ENCODE measurements at places on chromosomes 4 and X. TPM values are rescaled to one million over a fixed set of nuclear protein-coding genes. Genes with fewer than 3 reads are reported as not detected.

GAGE13 gene
- total RNA-seq, result not detected

GPAT3 gene
- total RNA-seq, result 3.0 TPM

HSD17B13 gene
- 0.34 TPM for total RNA-seq

FAM184B gene
- not detected for total RNA-seq

SSX4B gene
- not detected for total RNA-seq

PTCHD1 gene
- total RNA-seq, result not detected

TMSB15C gene
- 4.2 TPM for total RNA-seq

C4orf36 gene
- not detected for total RNA-seq

PABPC5 gene
- total RNA-seq, result not detected

- peak; percentile 22 for DNase-seq
These were observed 30.8 kb downstream of the DAPP1 start for GRCh38 chr4:99847362-99847976.

DNA sequence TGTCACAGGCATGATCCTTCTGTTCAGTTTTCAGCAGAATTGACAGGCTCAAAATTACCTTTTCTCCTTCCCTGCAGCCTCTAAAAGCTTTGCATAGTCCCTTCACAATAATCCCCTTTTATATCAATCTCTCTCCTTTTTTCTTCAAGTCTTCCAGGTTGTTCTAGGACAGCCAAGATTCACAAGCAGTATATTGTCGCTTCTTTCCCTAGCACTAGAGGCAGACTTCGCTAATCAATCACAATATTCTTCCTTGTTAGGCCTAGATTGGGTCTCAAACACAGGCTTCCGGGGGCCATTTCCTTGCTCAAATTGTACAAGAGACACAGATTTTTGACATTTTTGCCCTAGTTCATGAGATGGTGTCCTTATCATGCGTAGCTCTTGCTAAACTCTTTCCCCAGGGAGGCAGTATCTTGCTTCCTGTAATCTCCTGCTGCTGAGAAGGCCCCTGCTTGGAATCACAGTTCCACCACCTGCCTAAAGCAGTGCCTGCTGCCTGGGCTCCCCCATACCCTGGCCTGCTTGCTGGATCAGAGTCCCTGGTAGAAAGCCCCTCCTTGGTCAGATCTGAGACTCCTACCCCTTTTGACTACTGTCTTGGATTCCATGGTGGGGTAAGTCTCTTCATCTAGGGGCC lies 57.3 kb downstream of the DMP1 start:
- no peak for DNase-seq

GRCh38 chr4:182593402-182593801 lies 323.8 kb downstream of the DCTD start:
- DNase-seq, result no peak

DNA sequence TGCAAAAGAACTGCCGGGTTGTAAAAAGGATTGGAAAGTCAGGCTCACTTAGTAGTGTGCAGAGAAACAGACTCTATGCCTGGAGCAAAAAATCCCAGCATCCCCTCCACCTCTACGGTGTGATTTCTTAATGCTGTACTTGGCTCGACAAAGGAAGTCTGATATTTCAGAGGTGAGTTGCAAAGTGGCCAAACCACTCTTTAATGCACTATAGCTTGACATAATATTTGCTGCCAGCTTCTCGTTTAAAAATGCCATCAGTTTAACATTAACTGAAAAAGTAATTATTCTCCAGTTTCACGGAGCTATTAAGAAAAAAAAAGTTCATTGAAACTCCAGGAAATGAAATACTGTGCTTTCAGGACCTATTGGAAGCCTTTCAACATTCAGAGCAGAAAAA lies 448.3 kb upstream of the ZFP42 start:
- no peak for DNase-seq

DNA sequence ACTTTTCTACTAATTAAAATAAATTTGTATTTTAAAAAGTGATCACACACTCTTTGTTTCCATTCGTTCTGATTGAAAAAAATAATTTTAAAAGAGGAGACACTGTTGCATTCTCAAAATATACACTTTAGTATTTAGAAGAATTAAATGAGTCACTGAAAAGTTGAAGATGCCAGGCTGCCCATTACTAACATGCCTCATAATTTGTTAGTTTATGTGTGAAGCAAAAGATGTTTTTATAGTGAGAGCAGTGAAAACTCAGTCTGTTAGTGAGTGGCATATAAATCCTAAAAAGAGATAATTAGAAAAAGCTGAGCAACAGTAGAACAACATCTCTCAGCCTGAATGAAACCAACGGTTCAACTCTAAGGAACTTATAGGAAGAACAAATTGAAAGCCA lies 143.4 kb downstream of the CDS1 start:
- no peak for DNase-seq

DNA sequence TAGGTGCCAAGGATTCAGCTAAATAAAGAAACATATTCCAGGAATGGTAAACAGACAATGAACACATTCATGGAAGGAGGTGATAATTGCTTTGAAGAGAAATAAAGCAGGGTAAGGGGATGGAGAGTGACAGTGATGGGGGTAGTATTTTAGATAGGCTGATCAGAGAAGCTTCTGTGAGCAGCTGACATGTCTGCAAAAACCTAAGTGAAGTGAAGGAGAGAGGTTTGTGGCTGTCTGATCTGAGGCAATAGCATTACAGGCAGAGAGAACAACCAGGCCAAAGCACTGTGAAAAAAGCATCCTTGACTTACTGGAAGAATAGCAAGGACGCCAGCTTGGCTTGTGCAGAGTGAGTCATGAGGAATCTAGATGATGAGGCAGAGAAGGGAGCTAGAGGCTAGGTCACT lies 271.9 kb upstream of the GATB start:
- no peak for DNase-seq

DNA sequence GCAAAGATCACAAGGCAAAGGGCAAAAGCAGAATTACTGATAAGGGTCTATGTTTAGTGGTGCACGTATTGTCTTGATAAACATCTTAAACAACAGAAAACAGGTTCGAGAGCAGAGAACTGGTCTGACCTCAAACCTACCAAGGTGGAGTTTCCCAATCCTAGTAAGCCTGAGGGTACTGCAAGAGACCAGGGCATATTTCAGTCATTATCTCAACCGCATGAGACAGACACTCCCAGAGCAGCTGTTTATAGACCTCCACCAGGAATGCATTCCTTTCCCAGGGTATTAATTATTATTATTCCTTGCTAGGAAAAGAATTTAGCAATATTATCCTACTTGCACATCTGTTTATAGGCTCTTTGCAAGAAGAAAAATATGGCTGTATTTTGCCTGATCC lies 51.5 kb downstream of the NPNT start:
- no peak for DNase-seq

- no peak for DNase-seq
These were observed 39.1 kb downstream of the SUPT20HL1 start for GRCh38 chrX:24399550-24399949.

DNA sequence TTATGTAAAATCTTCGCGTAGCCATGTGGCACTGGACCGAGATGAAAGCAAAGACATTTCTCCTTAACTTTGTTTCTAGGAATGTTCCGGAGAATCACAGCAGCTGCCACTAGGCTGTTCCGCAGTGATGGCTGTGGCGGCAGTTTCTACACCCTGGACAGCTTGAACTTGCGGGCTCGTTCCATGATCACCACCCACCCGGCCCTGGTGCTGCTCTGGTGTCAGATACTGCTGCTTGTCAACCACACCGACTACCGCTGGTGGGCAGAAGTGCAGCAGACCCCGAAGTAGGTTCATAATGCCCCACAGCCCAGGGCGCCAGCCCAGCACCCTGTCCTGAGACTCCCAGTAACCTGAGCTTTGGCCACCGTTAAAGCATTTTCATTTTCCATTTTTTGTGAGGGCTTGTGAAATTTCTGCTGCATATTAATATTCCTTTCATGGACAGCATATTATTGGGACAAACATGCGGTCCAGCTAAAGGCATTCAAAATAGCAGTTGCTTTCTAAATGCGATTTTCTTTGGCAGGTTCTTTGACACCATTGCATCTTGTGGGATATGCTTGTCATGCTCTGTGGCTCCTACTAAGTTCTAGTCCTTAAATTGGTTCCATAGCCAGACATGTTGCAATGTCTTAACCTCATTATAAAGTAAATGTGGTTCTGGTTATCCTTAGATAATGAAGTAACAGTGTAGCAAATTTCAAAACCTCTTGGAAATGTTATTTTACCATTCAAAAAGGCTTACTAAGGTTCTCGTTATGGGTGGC lies 49.1 kb upstream of the MSANTD1 start:
- DNase-seq, result no peak

DNA sequence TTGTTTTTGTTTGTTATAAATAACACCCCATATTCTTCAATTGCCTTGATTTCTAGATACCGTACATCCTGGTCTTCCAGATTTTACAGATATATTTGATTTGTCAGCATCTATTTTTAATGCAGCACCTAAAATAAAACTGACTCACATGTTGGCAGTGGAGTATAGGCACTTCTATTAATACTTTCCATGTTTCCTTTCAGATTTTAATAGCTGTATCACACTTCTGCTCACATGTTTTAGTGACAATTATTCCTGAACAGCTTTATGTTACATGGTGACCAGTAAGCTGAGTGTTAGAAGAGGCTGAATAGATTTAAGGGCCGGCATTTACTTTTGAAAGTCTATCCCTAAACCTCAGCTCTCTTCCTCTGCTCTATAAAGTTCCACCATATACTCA lies 46.1 kb downstream of the C4orf46 start:
- DNase-seq, result no peak

GRCh38 chr4:96189761-96190160 lies 349.9 kb downstream of the PDHA2 start:
- DNase-seq, result no peak

DNA sequence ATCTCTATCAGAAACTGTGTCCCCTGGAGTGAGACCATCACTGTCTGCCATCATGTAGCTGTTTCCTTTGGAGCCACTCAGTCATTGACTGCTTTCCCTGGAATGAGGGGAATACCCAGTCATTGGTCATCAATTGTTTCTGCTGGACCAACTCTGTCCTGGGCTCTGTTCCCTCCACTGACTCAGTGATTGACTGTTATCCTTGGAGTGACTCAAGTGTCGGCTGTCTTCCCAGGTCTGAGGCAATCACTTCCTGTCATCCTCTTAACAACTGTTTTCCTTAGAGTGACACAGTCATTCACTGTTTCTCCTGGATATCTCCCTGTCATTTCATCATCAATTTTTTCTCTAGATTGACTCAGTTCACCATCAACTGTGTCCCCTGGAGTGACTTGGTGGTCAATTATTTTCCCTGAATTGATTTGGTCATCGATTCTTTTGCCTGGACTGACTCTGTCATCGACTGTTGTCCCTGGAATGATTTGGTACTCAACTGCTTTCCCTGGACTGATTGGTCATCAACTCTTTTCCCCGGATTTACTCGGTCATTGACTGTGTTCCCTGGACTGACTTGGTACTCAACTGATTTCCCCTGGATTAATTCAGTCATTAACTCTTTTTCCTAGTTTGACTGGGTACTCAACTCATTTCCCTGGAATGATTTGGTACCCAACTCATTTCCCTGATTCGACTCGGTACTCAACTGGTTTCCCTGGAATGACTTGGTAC lies 327.9 kb upstream of the VCX start:
- no peak for DNase-seq

- no peak for DNase-seq
These were observed 1300.2 kb downstream of the RAPGEF2 start for GRCh38 chr4:160403081-160403480.

- no peak for DNase-seq
These were observed 4.4 kb upstream of the INPP4B start for GRCh38 chr4:142850478-142850877.

- DNase-seq, result no peak
These were observed 6.9 kb upstream of the CXCL1 start for GRCh38 chr4:73862322-73862721.
